ENCODE measurements at places on chromosomes 5 and 9.
A peak's percentile ranks its signal among the peaks of the same experiment; 100 is the strongest.

DNA sequence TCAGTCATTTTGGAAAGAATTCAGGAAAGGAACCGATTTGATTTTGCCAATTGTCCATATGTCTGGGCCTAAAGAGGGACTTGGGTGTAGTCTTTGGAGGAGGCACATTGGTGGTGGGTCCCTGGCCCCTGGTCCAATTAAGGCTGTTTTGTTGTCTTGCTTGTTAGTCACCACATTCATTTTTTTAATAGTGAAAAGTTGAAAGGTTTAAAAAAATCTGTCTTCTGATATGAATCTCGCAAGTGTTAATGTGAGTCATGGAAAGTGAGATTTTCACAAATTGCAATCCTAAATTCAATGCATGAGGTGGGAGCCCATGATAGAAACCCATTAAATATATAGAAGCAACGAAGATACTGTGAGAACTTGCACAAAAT lies 165.9 kb upstream of the OTULINL start:
- DNase-seq = no peak

- DNase-seq = no peak
Observed at GRCh38 chr5:180535573-180535972, 41.4 kb downstream of the CNOT6 start.

GRCh38 chr9:120874226-120875194 lies 2.5 kb downstream of the PHF19 start:
- DNase-seq = no peak

DNA sequence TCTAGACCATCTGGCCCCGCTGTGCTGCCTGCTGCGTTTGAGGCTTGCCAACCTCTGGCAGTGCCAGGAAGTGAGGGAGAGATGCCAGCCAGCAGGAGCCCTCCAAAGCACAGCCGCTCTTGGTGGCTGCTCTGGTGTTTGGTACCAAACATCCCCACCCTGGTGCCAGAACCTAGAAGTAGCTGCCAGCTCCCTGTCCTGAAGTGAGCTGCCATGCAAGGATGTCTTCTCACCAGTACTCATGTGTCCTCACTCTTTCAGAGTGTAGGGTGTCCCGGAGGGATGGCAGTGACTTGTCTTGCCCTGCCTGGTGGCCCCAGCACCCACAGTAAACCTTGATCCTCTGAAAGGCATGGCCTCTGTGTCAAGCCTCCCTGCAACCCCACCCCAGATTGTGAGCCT lies 43.4 kb downstream of the AMBP start:
- DNase-seq = no peak

GRCh38 chr5:104456122-104456521 lies 893.5 kb upstream of the NUDT12 start:
- DNase-seq = no peak

GRCh38 chr5:144209361-144209760 lies 38.7 kb downstream of the KCTD16 start:
- DNase-seq = no peak

- DNase-seq = no peak
Observed at GRCh38 chr5:14240359-14240758, 97.2 kb downstream of the TRIO start.

- no peak for DNase-seq
Observed at GRCh38 chr5:98341038-98342032, 432.1 kb upstream of the RGMB start.

DNA sequence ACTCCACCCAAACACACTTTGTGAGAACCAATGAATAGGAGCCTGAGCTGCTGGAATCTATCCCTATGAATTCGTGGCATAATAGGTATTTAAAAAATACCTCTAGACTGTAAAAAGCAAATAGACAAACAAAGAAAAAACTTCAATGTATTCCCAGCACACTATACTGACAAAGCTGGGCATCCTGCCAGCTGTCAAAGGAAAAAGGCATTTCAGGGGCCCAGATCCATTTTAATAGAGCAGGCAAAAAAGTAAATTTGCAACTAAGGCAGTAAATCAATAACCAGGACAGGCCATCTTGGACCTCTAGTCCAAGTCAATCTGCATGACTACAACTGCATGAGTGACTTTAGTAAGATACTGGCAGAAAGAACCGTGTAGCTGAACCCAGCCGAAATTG lies 25.6 kb upstream of the LARP1 start:
- DNase-seq = no peak

- DNase-seq = no peak
Observed at GRCh38 chr5:136356747-136357469, 8.4 kb downstream of the TRPC7 start.

DNA sequence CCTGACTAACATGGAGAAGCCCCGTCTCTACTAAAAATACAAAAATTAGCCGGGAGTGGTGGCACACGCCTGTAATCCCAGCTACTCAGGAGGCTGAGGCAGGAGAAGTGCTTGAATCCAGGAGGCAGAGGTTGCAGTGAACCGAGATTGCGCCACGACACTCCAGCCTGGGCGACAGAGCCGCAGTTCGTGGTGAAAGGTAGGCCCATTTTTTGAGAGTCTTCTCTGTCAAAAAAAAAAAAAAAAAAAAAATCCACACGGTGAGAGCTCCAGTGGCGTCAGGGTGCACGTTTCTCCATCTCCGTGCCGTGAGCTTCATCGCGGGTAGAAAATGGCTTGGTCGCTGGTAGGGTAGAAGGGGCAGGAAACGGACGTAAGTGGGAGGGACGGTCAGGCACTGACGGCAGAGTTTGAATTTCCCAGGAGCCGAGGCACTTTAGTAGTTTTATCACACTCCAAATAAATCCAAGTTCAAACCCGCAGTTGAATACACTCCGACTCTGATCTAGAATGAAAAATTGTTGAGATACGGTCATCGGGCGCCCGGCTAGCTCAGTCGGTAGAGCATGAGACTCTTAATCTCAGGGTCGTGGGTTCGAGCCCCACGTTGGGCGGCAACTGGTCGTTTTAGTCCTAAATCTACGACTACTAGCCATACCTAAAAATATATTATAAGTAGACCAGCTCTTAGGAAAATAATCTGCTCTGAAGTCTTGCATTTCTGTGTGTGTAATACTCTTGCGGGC lies 2.4 kb upstream of the TRIM7 start:
- peak; percentile 87 for DNase-seq

DNA sequence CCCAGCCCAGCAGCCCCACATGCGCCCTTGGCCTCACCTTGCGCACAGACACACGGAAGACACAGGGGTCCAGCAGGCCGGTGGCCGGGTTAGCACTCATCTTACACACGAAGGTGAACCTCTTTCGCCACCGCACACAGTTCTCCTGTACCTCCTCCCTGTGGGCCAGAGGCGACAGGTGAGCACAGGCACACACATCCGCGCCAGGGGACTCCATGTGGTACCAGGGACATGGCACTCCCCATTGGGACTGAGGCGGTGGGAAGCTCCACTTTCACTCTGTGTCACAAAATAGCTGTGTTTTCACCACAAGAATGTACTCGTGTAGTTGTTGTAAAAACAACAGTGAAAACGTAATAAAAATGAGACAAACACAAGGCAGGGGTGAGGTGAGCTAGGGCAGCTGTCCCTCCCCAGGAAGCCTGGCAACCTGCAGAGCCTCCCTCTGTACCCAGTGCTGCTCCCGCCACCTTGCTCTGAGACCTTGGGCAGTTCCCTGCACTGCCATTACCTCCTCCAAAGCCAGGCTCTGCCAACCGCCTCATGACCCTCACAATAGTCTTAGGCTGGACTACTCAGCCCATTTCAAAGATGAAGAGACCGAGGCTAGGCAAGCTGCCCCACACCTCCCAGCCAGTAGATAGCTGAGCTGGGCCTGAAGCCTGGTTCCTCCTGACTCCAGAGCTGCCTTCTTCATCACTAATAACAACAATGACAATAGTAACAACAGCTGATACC lies 16.3 kb upstream of the DPM2 start:
- DNase-seq = no peak

DNA sequence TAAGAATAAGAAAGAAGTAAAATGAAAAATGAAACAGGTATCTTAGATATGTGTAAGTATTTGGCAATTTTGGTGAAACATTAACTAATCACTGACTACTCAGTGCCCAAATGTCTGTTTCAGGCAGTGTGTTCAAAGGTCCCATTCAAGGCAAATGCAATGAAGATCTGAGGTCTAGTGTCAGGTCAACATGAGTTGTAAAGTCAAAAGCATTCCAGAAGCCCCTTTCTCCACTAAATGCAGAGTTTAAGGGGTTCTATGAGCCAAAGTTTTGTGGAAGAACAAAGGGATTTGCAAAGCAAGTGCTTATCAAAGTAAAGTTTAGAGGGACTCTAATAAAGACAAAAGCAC lies 71.0 kb upstream of the GPBP1 start:
- no peak for DNase-seq

DNA sequence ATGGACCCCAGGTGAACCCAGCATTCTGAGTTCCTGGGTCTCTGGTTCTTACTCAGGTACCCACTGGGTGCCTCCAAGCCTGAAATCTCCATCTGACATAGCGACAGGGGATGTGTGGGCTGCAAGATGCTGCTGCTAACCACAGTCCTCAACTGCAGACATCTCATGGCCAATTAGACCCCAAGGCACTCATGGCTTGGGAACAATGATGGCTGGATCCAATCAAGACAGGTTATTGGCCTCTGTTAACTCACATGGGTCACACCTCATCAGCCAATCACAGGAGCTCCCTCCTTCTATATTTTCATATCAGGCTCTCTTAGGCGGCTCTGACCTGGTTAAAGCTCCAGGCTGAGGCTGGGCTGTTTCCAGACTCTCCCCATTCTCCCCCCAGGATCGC lies 57.0 kb downstream of the CXXC5 start:
- no peak for DNase-seq

DNA sequence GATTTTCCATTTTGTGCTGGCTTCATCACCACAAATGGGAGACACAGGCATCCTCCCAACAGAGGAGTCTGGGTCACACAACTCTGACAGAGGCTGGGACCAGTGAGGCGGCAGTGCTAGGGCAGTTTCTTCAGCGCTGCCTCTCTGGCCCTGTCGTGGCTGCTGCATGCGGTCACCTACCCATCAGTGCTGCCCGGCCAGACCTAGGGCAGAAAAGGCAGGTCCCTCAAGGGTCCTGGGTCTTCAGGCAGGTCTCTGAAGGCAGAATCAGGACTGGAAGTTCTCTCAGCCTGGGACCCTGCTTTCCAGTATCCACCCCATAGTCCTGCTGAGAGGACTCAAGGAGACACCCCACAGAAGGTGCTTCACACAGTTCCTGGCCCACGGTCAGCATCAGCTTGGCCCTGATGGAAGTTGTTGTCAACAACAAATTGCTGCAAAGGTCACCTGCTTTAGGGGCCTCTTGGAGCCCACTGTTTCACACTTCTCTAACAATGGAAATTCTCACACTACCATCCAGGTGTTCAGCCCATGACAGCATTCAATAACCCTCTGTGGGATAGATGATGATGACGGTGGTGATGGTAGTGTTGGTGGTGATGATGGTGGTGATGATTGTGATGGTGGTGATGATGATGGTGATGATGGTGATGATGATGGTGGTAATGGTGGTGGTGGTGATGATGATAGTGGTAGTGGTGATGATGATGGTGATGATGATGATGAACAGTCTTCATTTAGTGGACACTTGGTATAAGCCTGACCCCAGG lies 146.4 kb upstream of the PPP1R26 start:
- DNase-seq = no peak

Measured in suppressor macrophage treated with lipopolysaccharide for 1 hour (primary cell).